ENCODE measurements at places on chromosomes 2 and 18.

GRCh38 chr2:177029901-177030300 is 182.7 kb upstream of the HNRNPA3 start:
- no peak for DNase-seq

DNA sequence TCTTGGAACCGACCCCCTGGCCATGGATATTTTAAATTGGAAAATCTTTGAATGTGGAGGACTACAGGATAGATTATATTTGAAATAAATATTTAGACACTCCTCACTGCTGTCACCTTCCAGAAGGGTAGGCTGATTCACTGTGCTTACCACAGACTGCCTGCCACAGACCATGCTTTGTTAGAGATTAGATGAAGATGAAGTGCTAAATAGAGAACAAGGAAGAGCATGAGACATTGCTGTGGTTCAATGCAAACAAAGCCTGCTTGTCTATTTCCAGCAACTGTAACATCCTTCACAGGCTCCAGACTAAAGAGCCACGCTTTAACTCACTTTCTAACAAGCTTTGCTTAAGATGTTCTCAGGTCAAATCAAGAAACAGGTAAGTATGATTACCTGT is 81.0 kb upstream of the TMEM17 start:
- DNase-seq = peak; percentile 1

DNA sequence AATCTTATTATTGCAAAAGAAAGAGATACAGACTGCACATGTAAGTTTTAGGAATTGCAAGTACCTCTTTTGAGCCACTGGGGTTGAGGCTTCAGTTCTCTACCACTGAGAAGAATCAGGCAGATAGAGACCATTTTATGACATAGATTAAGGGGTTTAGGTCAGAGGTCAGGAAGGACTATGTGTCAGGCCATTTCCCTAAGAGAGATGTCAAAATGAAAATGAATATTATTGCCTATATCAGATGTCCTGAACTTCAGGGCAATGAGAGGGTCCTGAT is 113.7 kb downstream of the GATA6 start:
- no peak for DNase-seq

- DNase-seq = no peak
Observed at GRCh38 chr18:23066060-23066459, 69.2 kb upstream of the CABLES1 start.

DNA sequence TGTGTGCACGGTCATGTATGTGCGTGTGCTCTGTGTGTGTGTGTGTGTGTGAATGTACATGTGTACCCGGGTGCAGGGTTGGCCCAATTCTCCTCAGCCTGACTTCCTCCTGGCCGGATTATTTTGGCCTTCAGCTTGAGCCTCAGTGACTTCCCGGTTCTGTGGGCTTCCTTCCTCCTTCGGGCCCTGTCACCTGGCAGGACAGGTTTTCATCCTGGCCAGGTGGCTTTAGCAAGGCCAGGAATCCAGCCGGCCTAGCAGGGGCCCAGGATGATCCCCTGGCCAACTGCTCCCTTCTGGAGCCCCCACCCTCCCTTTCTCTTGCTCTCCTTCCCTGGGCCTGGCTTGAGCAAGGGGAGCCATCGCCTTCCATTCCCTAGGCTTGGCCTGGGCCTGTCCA is 140.5 kb downstream of the INHBB start:
- DNase-seq = no peak

- no peak for DNase-seq
Observed at GRCh38 chr2:118723394-118723793, 124.1 kb downstream of the EN1 start.

GRCh38 chr2:238938401-238939055 is 90.6 kb downstream of the TWIST2 start:
- DNase-seq = peak; percentile 8

DNA sequence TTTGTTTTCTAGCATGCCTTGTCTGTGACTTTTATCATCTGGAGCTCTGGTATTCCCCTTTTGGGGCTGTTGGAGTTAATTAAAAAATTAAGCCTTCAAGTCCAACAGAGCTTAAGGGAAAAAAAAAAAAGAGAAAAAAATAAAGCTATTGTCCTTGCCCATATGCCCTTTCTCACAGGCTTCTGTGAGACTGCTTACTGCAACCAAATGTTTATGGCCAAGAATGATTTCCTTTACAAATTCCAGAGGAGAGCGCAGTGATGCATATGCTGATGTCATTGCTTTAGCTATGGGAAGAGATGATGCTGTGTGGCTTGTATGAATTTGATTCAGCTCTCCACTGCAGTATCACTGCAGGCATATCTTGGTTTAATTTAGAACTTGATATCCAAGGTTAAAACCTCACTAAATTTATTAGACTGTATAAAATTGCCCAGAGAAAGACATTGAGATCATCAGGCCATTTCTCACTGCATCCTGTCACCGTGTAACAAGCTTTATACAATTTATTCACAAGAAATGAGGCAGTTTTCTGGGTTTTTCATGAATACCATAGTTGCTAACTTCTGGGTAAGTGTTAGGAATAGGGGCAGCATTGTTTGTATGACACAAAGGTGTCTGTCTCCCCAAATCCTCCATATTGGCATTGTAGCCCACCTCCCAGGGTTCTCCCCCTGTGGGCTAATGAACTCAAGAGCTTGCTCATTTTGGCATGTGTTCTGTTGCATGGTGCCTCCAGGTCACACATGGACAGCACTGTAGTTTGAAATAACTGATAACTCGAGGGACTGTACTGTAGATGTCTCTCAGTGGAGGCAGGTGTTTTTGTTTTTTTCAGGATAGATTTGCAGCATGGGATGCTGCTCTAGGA is 85.0 kb downstream of the TANC1 start:
- no peak for DNase-seq

All from head of caudate nucleus (tissue), 42 donors.